ENCODE measurements at places on chromosomes 2 and 18.

DNA sequence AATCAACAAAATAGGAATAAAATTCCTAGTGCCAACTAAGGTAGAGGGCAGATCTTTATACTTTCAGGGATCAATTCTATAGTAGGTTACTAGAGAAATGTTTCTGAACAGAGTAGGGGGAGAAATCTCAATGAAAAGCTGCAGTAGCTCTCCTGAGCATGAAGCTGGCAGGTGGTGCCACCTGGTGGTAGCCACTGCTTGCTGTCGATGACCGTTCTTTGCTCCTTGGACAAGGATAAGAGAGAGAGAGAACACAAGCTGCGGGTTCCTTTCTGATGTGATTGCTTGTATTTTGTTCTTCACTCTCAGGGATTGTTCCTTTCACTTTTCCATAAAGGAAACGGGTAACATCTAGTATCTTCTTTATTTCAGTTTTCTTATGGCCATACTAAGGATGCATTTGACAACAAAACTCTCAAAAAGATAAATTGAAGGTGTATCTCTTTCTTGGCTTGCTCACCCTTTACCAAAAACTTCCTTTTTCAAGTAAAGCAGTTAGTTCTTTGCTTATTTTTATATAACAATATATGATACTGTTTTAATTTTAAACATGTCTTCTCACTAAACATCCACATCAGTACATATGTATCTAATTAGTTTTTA, 18.6 kb upstream of the MRPL19 start:
- peak; percentile 65 for DNase-seq

GRCh38 chr2:75560022-75560767, 544 bp downstream of the EVA1A start:
- DNase-seq, result no peak

DNA sequence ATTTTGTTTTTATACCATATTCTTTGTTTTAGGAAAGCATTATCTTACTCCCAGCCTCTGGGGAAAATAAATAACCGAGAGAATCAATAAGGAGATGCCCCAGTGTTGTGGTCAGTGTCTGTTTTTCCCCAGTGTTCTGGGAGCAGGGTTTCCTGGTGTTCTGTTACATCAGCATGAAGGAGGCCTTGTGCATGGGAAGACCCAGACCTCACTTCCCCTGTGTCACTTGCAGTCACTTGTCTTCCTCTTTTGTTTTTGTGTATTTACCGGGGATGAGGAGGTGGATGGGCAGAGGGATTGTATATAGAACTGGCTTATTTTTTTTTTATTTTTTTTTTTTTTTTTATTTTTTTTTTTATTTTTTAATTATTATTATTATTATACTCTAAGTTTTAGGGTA, 45.0 kb upstream of the MGAT5 start:
- no peak for DNase-seq

DNA sequence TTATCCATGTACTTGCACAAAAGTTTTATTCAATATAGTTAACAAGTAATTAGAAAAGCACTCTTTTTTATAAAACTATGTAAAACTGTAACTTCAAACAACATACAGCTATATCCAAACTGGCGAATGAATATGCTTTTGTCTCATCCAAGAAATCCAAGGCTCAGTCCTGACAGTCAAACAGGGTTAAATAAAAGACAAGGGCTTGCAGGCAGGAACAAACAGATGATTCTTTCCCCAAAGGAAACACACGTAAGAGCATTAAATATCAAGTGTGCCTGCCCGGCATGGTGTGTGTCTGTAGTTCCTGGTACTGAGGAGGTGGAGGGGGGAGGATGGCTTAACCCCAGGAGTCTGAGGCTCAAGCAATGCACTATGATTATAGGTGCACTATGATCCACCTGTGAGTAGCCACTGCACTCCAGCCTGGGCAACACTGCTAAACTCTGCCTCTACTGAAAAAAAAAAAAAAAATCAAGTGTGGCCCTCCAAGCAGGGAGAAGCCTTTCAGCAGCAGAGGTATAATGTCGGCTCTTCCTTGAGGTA, 171.3 kb downstream of the DLGAP1 start:
- DNase-seq, result no peak

GRCh38 chr2:43488737-43489136, 107.1 kb downstream of the THADA start:
- no peak for DNase-seq

- no peak for DNase-seq
Measured at GRCh38 chr18:78364388-78364960, 615.1 kb upstream of the SALL3 start.

GRCh38 chr2:128498086-128498485, 179.4 kb upstream of the HS6ST1 start:
- DNase-seq, result no peak

DNA sequence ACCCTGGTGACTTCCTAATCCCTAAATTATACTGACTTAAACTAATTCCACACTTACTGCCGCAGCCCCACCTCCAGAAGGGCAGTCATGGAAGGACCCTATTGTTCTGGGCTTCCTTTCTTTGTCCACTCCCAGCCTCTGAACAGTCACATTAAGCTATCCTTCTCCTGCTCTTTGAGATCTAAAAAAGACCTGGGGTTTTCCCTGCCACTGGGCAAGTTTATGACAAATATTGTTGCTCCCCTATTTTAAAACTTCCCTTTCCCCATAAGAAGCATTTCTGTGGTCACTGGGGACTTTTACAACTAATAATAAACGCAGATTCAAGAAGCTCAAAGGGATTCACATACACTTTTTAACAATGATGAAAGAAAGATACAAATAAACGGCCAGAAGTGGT, 47.2 kb upstream of the XPO1 start:
- DNase-seq, result no peak

- no peak for DNase-seq
Measured at GRCh38 chr2:113206251-113206650, 32.5 kb downstream of the PSD4 start.

GRCh38 chr2:169928463-169928864, 101.2 kb downstream of the UBR3 start:
- no peak for DNase-seq

DNA sequence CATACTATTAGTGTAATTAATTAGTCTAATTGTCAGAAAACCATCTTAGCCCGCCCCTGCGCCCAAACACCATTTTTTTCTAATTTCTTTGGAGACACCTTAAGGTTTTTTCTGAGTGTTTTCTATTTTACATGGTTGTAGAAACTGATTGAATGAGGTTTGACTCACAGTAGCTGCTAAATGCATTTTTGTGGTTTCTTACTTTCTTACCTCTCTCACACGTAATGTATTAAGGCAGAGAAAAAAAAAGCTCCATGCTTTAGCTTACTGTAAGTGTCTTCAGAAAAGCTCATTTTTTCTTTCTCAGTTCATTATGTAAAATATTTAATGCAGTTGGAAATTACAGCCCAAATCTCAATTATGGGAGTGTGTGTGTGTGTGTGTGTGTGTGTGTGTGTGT, 548.5 kb upstream of the LRRTM4 start:
- no peak for DNase-seq

DNA sequence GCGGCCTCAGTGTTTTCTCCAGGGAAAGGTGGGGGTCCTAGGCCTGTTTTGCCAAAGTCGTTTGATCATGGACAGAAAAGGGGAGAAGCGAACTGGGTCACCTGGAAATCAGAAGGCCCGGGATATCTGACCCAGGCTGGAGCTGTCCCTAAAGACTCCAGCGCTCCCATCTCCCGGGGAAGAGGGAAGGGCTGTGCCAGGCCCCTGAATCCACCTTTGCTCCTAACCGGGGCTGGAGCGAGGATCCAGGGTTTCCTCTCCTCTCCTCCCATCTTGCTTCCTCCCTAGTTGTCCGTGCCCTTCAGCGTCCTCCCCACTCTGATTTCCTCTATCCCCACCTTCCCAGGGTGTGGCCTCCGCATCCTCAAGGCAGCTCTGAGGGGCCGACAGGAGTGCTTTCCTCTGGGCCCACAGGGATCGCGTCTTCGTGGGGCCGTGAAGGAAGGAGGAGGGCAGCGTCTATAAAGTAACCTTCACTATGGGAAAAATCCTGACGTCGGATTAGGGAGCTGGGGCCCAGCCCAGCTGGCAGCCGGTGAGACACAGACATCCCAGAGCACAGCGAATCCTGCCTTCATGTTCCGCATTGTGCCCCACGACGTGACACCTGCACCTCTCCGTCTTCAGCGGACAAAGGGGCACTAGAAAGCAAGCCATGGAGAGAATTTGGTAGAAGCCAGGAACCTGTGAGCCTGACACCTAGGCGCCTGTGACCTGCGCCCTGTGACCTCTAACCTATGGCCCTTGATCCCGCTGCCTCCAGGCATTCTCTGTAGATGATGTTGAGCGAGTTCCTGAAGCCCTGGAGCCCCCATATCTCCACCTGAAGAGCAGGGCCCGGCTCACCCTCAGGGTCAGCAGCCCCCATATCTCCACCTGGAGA, 212.7 kb upstream of the SALL3 start:
- no peak for DNase-seq

Measured in activated naive CD4-positive, alpha-beta T cell treated with anti-CD3 and anti-CD28 coated beads, Interleukin-2, amount 50 U/mL, for 16 hours (primary cell).